ENCODE measurements at places on chromosomes 6 and 20. TPM values are rescaled to one million over a fixed set of nuclear protein-coding genes. Genes with fewer than 3 reads are reported as not detected.

- DNase-seq, result no peak
Measured at GRCh38 chr20:23441850-23442313, 2.4 kb downstream of the CSTL1 start.

GRCh38 chr6:34521463-34522285 is 34.5 kb downstream of the SPDEF start:
- no peak for DNase-seq

Gene TAGAP
- total RNA-seq, result 65.0 TPM

Gene VSX1
- not detected for total RNA-seq

All from activated naive CD4-positive, alpha-beta T cell treated with anti-CD3 and anti-CD28 coated beads, Interleukin-2, amount 50 U/mL, for 72 hours (primary cell).